ENCODE measurements at places on chromosomes 4 and X. TPM values are rescaled to one million over a fixed set of nuclear protein-coding genes. Genes with fewer than 3 reads are reported as not detected.
A peak's percentile ranks its signal among the peaks of the same experiment; 100 is the strongest.

Gene SHOX
- total RNA-seq = 0.16 TPM

Gene POU4F2
- not detected for total RNA-seq

- H3K4me3 ChIP-seq = no peak overlapping the region
- H3K27ac ChIP-seq = no peak overlapping the region
- no peaks in the 10 kb centered on the region for H3K27me3 ChIP-seq
- no peaks in the 10 kb centered on the region for H3K36me3 ChIP-seq
- H3K4me1 ChIP-seq = no peaks in the 10 kb centered on the region
- DNase-seq = no peak
Observed at GRCh38 chr4:32601848-32602247, 1881.7 kb downstream of the PCDH7 start.

DNA sequence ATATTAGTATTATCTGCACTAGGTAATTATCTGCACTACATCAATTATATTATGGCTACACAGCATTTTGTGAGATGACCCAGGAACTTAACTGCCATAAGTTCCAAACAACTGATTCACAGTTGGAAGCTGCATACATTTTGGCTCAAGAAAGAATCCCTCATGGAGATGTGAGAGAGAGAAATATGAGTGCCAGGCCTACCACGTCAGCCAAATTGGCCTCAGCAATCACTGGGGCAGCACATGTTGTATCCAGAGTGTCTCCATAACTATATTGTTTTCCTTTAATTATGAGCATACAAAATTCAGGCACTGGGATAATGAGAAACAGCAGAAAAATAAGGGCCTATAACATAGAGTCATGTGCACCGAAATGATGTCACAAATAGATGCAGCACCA lies 174.2 kb upstream of the DMD start:
- H3K4me1 ChIP-seq = no peaks in the 10 kb centered on the region
- DNase-seq = no peak
- no peaks in the 10 kb centered on the region for H3K36me3 ChIP-seq
- H3K27ac ChIP-seq = no peak overlapping the region
- H3K27me3 ChIP-seq = no peaks in the 10 kb centered on the region

GRCh38 chrX:107716118-107716684 lies 59.4 kb downstream of the TSC22D3 start:
- H3K27me3 ChIP-seq = no peaks in the 10 kb centered on the region
- H3K36me3 ChIP-seq = no peaks in the 10 kb centered on the region

DNA sequence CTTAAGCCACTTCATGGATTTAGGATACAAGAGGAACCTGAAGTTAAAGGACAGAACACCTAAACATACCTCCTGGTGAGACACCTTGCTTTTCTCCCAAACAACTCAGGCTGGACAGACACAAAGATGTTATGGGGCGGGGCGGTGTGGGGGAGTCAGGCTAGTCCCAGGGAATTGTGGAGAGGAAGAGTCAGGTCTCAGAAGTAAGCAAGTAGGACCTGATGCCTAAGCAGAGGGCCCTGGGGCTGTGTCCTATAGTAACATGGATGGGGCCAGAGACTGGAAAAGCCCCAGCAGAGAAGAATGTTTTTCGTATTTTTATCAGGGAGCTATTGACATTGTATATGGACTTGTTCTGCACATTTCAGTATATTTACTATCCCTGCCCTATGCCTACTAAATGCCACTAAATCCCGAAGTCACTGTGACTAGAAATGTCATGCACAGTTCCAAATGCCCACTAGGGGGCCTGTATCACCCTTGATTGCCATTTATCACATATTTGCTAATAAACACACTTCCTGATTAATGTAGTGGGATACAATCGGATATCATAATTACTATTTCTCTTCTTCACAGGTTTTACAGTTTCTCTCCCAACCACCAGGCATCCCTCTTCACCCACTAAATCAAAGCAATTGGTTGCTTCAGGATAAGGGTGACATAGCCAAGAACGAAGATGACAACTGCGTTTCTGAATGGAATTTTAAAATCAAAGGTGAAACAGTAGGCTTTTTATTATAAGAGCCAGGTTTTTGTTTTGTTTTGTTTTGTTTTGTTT lies 23.8 kb upstream of the ARHGAP10 start:
- no peak overlapping the region for H3K27ac ChIP-seq
- H3K4me1 ChIP-seq = no peaks in the 10 kb centered on the region
- no peak overlapping the region for H3K4me3 ChIP-seq
- H3K36me3 ChIP-seq = no peaks in the 10 kb centered on the region
- DNase-seq = peak; percentile 33

All from transverse colon (tissue), 4 donors.